AG10803 (cell line): ENCODE measurements at places on chromosomes 7 and 10.

DNA sequence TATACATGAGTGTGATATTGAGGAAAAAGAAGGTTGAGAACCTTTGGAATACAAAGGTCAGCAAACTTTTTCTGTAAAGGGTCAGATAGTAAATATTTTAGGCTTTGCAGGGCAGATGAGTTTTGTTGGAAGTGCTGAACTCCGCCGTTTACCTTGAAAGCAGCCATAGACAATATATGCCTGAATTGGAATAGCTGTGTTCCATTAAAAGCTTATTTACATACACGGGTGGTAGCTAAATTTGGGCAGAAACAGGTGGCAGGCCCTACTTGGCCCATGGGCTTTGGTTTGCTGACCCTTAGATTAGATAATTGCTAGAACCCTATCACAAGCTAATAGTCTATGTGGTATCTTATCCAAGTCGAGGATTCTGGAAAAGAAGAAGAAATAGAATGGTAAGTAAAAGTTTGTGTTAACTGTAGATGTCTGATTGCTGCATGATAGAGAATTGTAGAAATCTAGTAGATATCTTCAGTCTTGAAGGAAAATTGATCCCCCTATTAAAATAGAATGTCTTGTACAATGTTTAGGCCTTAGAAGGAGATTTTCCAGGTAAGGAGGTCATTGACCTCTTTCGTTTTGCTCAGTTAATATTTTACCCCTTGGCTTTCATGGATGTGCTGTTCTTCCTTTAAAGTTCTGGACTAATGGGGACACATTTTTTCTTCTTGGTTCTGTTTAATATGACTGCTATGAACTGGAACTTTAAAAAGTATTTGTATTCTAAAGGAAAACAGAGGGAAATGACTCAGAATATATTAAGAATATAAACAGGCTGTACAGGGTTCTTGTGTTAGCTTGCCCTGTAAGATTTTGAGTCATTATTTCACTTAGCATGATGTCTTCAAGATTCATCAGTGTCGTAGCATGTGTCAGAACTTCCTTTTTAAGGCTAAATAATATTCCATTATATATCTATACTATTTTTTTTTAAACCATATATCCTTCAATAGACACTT lies 8.0 kb downstream of the RBM33 start:
- DNase-seq = no peak

DNA sequence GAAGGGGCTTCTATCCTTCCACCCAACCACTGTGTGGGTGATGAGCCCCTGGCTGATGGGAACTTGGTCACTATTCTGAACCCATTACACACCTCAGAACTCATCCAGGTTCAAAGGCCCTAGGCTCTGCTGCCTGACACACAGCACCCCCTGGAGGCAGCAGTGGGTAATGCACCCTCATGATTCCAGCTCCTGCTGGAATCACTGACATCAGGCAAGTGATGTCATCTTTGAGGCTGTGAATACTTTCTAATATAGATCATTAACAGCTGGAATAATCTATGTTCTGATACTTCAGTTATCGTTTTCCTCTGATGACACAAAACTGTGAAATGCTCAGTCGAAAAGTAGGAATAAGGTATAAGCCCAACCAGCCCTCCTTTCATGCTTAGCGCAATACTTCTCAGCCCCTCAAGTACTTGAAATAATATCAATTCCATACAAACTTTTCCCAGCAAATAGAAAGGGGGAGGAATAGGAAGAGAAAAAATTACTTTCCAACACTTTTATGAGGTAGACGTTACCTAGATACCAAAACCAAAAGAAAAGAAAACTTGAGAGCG lies 7.5 kb upstream of the RBP3 start:
- peak; percentile 42 for DNase-seq

GRCh38 chr7:114703677-114704076 lies 218.2 kb upstream of the MDFIC start:
- DNase-seq = no peak

DNA sequence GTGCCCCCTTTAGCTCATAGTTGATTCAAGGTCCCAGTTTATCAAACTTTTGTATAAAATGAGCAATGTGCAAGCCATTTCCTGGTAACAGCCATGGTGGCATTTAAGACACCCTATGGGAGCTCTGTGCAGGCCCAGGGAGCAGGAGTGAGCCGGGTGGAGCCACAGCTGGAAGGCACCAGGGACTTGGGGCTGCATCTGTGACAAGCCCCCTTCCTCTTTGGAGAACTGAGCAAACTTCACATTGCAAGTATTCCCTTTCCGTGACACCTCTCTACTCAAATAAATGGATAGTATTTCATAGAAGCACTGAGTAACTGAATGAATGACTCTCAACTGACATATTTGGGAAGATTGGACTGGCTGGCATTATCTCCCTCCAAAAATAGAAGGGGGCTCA lies 558.7 kb upstream of the FOXK1 start:
- DNase-seq = no peak

DNA sequence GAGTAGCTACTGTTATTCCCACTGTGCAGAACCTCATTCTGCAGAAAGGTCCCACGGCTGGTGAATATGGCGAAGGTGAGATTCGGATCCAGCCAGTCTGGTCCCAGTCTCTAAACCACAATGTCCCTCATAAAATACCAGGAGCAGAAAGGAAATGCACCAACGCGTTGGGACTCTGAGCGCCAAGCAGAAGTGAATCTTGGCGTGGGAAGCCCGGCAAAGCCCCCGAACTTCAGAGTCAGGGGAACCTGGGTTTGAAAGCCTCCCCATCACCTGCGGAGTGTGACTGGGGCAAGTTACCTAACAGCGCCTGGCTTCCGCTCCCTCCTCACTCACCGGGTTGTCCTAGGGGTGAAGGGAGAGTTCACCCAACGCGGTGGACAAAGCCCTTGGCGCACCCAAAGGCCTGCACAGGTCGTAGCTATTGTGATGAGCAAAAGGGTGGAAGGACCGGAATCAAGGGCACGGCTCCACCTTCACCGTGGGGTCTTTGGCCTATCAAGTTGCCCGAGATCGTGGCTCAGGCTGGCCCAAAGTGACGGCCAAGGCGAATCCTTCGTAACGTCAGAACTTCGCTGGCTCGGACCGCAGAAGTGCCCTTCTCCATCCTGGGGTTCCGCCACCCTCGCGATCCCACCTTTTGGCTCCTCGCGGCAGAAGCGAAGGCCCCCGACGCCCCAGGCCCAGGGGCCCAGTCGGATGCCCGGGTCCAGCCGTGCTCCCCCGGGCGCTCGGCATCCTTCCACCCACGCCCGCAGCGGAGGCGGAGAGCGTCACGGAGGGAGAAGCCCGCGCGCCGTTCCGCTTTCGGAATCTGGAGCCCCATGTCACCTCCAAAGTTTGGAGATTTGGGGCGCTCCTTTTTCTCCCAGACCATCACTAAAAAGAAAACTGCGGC lies 811 bp downstream of the RGS10 start:
- DNase-seq = no peak

DNA sequence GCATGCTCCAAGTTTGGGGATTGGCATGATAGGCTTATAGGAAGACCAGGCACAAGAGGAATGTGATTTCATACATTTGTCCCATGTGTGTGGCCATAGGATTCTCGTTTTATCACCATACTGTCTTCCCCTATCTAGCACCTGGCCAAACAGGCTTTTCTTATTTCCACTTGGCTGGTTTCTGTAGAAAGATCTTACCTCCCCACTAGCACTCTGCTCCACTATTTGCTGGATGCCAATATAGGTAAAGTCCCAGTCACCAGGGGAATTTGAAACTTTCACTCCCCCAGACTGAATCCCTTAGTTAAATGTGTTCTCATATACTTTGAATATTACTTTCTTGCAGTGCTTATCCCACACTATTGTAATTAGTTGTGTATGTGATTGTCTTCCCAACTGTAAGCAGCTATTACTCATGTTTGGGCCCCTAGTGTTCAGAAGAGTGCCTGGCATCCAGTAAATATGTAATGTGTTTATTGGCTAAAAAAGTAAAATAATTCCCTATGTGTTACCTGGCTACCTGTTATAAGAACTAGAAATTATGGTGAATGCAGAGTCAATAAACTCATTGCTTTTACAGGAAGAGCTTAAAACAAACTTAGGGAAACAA lies 109.0 kb downstream of the LRMDA start:
- no peak for DNase-seq
